DMS 273 treated with DMSO at 0.1 percent for 48 hours (cell line): ENCODE measurements at places on chromosomes 7 and 10.

- no peak for DNase-seq
Observed at GRCh38 chr7:140732416-140732815, 35.9 kb downstream of the NDUFB2 start.

DNA sequence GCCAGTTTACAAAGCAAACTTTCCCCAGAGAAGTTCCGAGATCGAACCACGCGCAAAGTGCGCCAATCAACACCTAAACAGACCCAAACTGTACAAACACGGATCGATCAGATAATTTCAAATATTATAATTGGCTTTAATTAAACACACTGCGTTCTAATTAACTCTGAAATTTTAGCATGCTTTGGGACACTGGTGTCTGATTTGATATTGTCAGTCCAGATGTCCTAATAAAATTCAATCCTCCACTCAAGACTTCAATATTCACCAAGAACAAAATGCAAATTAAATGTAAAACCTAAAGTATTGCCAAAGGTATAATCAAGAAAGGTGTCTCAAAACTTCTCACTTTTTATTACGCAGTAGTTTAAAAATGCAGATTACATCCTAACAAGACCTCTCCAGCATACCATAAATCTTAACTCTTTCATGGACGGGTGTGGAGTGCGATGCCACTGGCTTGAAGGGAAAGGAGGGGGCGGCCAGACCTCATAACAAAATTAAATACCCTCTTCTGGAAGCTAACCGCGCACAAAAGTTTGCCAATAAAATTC is 5.9 kb upstream of the EBF3 start:
- DNase-seq: no peak

DNA sequence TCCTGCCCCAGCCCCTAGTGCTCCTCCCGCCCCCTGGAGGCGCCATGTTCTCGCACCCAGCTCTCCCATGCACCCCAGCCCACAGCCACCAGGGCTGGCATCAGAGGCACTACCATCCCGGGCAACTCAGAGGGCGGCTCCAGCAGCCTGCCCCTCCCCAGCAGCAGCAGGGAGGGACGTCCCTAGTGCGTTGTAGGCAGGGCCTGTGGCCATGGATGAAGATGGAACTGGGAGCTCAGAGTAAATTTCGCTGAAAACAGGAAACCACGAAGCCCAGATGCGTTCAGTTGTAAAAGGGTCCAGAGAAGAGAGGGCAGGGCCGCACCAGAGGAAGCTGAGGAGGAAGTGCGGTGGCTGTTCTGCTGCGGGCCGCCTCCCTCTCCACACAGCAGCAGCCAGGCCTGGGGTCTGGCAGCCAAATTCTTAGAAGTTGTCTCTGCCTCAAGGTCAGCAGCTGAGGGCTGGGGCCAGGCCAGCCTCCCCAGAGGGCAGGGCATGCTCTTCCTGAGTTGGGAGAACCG is 24.6 kb downstream of the VSIR start:
- no peak for DNase-seq

DNA sequence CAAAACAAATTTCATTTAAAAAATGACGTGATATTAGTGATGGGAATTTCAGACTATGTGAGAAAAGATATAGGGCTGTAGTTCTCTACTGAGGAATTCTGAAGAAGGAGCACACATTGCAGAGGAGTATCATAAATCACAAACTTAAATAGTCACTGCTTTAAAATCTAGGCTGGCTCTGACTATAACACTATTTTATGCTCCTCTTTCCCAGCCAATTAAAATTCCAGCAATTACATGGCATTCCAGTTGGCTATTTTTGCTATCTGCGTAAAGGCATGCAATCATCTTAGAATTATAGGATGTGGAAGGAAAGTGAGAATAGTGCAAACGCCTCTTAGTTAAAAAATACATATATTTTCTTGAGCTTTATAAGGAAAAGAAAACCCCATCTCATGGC is 123.1 kb downstream of the GNAI1 start:
- DNase-seq: no peak

DNA sequence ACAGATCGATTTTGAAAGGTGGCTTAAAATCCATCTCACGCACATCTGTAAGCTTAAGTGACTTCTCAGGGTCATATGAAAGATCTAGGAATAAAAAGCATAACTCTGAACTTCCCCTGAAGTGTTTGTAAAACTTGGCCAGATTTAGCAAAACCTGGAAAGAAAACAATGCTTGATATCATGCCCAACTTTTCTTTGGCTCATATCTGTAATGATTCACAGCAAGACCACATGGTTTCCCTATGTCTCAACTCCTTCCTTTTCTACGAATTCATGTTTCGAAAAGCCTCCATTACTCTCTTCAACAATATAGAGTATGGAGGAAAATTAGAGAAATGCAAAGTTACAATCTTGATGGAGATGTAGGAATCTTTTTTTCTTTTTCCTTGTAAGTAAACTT is 20.1 kb upstream of the CABCOCO1 start:
- DNase-seq: no peak

DNA sequence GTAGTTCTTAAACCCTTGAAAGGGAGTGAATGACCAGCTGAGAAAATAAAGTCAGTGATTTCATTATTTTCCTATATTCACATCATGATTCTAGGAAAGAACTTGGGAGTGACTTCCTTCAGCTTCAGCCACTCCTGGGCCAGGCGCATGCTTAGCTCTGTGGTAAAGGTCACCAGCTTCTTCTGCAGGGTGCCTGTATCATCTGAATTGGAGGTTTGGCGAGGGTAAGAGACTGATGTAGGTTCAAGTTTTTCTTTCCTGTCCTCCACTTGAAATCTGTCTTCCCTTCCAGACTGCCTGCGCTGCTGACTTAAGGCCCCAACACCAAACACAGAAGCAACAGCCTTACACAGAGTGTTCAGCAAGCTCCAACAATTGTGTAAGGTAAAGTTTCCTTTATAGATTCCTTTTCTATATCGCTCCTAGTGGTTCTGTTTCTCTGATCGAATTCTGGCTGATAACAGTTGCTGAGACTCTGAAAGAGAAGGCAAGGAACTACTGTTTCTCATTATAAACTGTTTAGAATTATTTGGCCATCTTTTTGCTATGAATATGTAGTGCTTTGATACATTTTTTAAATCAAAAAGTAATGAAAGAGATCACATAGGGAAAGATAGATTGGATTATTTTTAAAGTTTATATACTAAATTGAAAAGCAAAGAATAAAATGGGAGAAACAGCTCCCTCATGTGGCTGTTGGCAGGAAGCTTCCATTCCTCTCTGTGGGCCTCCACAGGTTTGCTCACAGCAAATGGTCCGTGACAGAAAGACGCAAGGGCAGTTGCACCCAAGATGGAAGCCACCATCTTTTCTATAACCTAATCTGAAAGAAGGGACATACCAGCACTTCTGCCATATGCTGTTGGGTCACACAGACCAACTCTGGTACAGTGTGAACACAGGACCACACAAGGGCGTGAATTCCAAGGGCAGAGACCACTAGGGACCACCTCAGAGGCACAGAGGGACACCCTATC is 14.0 kb downstream of the GATAD1 start:
- DNase-seq: peak; percentile 41

DNA sequence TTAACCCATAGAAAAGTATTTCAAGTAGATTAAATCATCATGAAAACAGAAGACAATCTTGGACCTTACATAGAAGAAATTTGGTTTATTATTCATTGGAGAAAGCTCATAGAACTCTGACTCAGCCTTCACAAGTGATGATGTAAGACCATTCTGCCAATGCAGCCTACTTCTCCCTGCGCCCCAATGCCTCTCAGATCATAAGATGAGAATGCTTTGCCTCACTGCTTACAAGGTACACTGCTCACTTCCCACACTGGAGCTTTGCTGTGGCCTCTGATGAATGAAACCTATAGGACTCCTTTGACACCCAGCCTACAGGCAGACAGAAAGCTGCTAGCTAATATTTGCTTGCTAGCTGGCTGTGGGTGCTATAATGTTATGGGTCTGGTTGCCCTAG is 569.4 kb upstream of the STEAP1 start:
- no peak for DNase-seq

- no peak for DNase-seq
Observed at GRCh38 chr7:30907527-30908267, 4.0 kb upstream of the AQP1 start.

DNA sequence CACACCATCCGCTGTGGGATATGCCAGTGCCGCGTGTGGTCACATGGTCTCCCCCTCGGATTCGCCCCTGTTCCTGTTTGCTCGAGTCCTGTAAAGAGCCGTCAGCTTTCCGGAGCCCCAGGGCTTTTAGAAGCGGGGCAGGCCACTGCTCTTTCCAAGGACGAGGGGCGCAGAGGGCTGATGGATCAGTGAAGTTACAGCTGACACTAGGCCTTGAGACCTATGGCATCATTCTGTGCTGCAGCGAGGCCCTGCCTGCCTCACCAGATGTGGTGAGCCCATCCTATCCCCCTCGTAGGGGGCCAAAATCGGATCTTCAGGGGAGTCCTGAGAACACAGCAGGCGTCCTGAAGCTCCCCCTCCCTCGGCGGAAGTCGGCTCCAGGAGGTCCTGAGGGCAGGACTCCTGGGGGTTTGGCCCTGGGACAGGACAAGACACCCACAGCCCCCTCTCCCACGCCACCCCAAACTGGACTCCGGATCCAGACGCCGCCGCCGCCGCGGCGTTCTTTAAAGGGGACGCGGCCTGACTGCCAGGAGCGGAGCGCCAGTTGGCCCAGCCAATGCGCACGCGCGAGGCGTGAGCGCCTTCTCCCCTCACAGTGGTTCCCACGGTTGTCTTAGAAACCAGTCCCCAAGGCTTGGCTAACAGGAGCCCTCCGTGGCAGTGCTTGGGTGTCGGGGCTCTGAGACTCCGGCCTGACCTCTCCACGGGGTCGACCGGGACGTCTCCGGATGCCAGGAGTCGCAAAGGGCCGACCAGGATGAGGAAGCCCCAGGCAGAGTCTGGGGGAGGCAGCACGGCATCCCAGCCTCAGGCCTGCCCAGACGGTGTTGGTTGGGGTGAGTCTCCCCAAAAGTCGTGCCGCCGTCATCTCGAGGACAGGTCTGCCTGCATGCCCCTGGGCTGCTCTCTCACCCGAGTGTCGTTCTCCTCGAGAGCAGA is 371.7 kb downstream of the ZNF716 start:
- DNase-seq: no peak

- no peak for DNase-seq
Observed at GRCh38 chr10:119323085-119324016, 116.0 kb downstream of the GRK5 start.

DNA sequence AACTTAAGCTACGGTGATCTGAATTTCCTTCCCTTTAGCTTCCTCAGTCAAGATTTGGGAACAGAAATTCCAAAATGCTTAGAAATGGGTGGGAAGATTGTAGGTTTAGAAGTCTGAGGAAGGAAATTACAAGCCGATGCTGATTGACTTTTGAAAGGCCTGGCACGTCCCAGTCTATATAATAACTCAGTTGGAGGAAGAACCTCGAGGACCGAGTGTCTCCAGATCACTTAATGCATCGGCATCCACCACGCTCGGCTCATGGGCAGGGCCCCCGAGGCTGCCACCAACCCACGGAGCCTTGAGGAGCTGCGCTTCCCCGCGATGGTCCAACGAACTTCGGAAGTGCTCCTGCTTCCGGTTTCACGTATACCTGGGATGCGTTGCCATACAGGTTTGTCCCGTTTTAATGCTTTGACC is 10.4 kb upstream of the SP8 start:
- DNase-seq: no peak

DNA sequence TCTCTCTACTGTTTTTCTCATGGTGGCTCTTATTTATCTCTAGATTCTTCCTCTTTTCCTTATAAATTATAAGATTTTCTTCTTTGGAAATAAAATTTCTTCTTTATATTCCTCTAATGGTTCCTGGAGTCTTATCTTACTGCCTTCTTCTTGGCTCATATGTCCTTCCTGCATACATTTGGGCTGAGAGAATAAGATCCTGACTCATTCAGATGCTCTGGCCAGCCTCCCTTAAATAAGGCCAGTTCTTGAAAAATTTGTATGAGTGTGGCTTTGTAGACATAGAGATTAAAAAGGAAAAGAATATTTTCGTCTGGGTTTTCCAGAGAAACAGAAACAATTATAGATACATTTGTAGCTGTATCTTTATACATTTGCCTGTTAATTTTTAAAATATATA is 411.3 kb downstream of the KIF20B start:
- DNase-seq: no peak

GRCh38 chr7:12351843-12352242 is 51.8 kb downstream of the VWDE start:
- DNase-seq: no peak

DNA sequence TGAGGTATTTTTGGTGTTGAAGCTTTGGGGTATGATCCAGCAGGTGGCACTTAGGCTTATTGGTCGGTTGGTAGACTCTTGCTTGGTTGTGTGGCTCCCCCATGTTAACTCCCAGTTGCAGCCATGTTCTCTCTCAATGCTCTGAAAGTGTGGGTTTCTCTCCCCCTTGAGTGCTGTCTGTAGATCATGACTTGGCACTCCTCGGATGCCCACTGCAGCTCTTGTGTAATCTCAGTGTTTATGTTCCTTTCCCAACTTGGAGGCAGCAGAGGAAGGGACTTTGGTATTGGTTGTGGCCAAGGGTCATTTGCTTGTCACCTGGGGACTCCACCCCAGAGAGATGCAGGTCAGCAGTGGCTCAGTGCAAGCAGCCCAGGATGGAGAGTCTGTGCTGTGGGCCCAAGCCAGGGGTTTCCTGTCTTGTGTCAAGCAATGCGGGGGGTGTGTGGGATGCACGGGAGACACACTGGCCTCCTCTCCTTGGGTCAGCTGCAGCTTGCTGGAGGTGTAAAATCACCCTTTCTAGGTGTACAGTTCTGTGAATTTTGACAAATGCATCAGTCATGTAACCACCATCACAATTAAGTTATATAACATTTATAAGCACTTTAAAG is 36.9 kb downstream of the PIK3CG start:
- DNase-seq: no peak

- DNase-seq: peak; percentile 57
Observed at GRCh38 chr7:91264924-91265681, 870 bp downstream of the FZD1 start.

DNA sequence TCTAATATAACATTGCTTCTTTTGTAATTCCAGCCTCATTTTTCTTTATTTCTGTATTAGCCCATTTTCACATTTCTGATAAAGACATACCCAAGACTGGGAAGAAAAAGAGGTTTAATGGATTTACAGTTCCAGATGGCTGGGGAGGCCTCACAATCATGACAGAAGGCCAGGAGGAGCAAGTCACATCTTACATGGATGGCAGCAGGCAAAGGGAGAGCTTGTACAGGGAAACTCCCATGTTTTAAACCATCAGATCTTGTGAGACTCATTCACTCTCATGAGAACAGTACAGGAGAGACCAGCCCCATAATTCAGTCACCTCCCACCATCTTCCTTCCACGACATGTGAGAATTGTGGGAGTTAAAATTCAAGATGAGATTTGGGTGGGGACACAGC is 510.3 kb downstream of the CNTNAP2 start:
- no peak for DNase-seq
